H1 (cell line): ENCODE measurements at places on chromosomes 12 and 14. TPM values are rescaled to one million over a fixed set of nuclear protein-coding genes. Genes with fewer than 3 reads are reported as not detected.

The NUP37 gene
- 68.7 and 71.0 TPM in 2 replicates for total RNA-seq

The SLCO1C1 gene
- total RNA-seq: 0.55 and 0.74 TPM in 2 replicates

The C14orf180 gene
- total RNA-seq: not detected in 2 replicates

The PLXNC1 gene
- total RNA-seq: 1.3 and 2.0 TPM in 2 replicates

The GALNT6 gene
- 10.7 and 12.5 TPM in 2 replicates for total RNA-seq

The RNASE3 gene
- not detected in 2 replicates for total RNA-seq

The AQP6 gene
- total RNA-seq: 0.17 TPM in 1 of 2 replicates, not detected in the other

The AKAP5 gene
- 3.5 and 3.8 TPM in 2 replicates for total RNA-seq

The NID2 gene
- 6.1 and 6.9 TPM in 2 replicates for total RNA-seq

The KRT80 gene
- 0.08 TPM in 1 of 2 replicates, not detected in the other for total RNA-seq

The BATF gene
- total RNA-seq: not detected in 2 replicates

The CD27 gene
- 0.28 TPM in 1 of 2 replicates, not detected in the other for total RNA-seq

The NR2C1 gene
- total RNA-seq: 39.0 and 48.3 TPM in 2 replicates

The PIWIL1 gene
- total RNA-seq: not detected in 2 replicates

The TPPP2 gene
- 0.34 TPM in 1 of 2 replicates, not detected in the other for total RNA-seq

The FBRSL1 gene
- 109 and 123 TPM in 2 replicates for total RNA-seq

The FLRT2 gene
- total RNA-seq: 6.7 and 6.9 TPM in 2 replicates

The MGST1 gene
- 414 and 442 TPM in 2 replicates for total RNA-seq

The WNT1 gene
- not detected in 2 replicates for total RNA-seq

The FGF6 gene
- not detected in 2 replicates for total RNA-seq

The SELPLG gene
- total RNA-seq: 0.13 TPM in 1 of 2 replicates, not detected in the other

The SERPINA12 gene
- not detected in 2 replicates for total RNA-seq

The WNT5B gene
- total RNA-seq: 0.91 and 1.2 TPM in 2 replicates

The FAM181A gene
- total RNA-seq: not detected in 2 replicates

The TMEM63C gene
- total RNA-seq: 7.0 and 7.6 TPM in 2 replicates

The SLC17A8 gene
- total RNA-seq: 0.11 and 0.30 TPM in 2 replicates

The ADGRD1 gene
- total RNA-seq: 0.48 and 1.3 TPM in 2 replicates

The CLEC12A gene
- total RNA-seq: not detected in 2 replicates

The OR6C3 gene
- not detected in 2 replicates for total RNA-seq

The CBLN3 gene
- total RNA-seq: 0.52 and 0.54 TPM in 2 replicates

The MYF6 gene
- total RNA-seq: not detected in 2 replicates

The LIN52 gene
- total RNA-seq: 11.3 and 11.6 TPM in 2 replicates

The IL22 gene
- not detected in 2 replicates for total RNA-seq
